Stimulated activated CD4-positive, alpha-beta T cell treated with anti-CD3 and anti-CD28 coated beads, TNF-alpha, amount 100 ng/mL, for 1 hour (primary cell): ENCODE measurements at places on chromosomes 11 and 22.

- no peak for DNase-seq
These were observed 45.5 kb downstream of the GAB4 start for GRCh38 chr22:16962501-16962900.

- no peak for DNase-seq
These were observed 41.9 kb downstream of the BCR start for GRCh38 chr22:23222033-23222792.

GRCh38 chr11:35478471-35479091 lies 46.8 kb downstream of the PAMR1 start:
- DNase-seq = no peak

GRCh38 chr11:120211522-120212258 lies 858 bp downstream of the OAF start:
- no peak for DNase-seq

DNA sequence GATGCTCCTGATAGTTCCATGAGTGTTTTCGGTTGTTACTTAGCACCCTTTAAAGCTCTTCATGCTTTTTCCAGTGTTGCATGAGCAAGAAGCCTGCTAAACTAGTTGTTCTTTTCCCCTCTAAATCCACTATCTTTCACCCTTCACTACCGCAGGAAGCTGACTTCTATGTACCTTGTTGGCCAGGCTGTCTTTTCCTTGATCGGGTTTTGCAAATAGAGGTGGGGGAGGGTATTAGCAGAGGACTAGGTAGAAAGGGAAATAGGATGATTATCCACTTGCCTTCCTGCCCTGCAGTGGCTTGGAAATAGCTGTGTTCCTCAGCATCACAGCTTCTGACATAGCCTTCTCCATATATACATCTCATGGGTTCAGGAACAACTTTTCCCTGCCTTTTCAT lies 23.9 kb downstream of the AASDHPPT start:
- no peak for DNase-seq

GRCh38 chr22:45863981-45864751 lies 112.8 kb downstream of the WNT7B start:
- peak; percentile 27 for DNase-seq

GRCh38 chr11:119403021-119403420 lies 20.0 kb downstream of the THY1 start:
- no peak for DNase-seq

- no peak for DNase-seq
These were observed 21.0 kb downstream of the MAFF start for GRCh38 chr22:38222797-38223119.

DNA sequence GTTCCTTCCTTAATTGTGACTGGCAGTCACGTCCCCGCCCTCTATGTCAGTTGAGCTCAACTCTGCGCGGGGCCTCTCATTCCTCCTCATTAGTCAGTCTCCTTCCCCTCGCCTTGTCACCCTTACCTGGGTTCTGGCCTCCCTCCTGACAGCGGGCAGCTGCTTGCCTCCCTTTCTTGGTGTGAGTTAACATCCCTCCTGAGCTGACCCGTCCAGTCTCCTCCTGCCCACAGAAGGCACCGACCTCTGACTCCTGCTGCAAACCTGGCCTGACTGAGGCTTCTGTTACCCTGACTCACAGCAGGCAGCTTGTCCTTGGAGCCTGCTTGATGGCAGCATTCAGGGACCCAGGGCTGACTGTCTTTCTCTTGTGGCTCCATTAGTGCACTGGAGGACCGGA lies 45.2 kb downstream of the GRIK4 start:
- DNase-seq = no peak

DNA sequence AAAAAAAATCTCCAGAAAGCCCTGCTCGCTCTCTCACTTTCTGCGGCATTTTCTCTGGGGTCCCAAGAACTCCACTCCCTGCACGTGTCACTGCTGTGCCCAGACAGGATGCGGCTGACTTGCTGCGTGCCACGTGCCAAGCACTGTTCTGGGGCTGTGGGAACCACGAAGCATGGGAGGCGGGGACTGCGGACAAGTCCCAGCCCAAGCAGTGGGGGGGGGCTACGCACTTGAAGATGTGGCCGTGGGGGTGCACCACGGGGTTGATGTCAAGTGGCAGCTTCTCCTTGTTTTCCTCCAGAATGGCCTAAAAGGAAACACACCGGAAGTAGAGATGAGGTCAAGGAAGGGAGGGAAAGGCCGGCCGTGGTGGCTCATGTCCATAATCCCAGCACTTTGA lies 10.8 kb downstream of the TTLL12 start:
- no peak for DNase-seq

GRCh38 chr22:31400023-31400397 lies 606 bp downstream of the DRG1 start:
- DNase-seq = no peak

DNA sequence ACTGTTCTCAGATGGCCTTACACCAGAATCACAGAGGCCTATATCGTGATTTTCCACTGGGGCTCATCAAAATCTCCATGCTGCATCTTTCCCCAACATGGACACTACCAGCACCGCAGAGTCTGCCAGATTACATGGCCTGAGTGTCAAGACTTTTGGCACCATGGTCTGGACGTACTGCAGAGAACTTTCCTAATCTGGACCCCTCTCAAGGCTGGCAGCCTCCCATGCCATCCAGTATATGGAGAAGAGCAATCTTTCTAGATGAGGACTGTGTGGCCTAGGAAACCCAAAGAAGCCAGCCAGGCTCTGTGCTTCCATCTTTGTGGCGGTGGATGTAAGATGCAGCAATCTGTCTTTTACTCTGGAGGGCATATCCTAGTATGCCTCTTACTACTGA lies 139.2 kb downstream of the ADAMTS15 start:
- no peak for DNase-seq

GRCh38 chr22:40330615-40331014 lies 15.7 kb upstream of the ADSL start:
- no peak for DNase-seq

DNA sequence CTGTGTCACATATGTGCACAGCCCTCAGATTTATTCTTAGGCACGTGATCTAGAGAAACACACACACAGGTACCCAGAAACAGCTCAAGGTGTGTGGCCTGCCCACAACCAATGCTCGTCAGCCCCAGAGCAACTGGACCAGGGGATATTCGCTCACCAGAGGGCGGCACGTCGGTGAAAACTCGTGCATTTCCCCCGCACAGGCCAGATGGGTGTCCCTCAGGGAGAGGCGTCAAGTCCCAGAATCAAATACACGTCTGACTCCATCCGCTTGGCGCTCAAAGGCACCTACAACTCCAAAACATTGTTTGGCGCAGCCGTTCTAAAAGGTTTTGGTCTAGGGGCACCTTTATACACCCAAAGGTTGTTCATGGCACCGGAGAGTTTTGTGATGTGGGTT lies 429.0 kb downstream of the BRD1 start:
- no peak for DNase-seq

GRCh38 chr11:103633068-103633788 lies 403.2 kb upstream of the DDI1 start:
- no peak for DNase-seq

GRCh38 chr11:1482581-1483444 lies 3.8 kb downstream of the MOB2 start:
- no peak for DNase-seq

- no peak for DNase-seq
These were observed 560 bp downstream of the TBX1 start for GRCh38 chr22:19760951-19761724.

- no peak for DNase-seq
These were observed 122.6 kb upstream of the LMO1 start for GRCh38 chr11:8386134-8386864.

DNA sequence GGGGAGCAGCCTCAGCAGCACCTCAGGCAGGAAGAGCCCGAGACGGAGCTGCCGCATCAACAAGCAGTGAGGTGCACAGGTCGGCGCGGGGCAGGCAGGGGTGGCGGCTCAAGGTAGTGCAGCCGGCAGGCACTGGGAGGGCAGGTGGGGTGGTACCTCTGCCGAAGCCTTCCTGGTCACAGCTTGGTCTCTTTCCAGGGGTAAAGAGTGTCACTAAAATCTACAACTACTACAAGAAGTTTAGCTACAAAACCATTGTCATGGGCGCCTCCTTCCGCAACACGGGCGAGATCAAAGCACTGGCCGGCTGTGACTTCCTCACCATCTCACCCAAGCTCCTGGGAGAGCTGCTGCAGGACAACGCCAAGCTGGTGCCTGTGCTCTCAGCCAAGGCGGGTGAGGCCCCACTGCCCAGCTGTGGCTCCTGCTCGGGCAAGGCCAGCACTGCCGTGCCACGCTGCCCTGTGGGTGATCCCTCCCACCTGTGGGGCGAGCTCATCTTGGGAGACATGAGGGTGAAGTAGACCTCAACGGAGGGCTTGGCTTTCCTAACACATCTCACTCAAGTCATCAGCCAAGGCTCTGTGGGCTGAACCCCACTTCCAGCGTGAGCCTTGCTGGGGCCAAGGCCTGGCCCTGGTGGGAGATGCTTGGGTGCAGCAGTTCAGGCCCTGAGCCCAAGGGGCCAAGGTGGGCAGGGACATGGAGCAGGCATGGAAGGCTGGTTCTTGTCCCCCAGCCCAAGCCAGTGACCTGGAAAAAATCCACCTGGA lies 13.6 kb downstream of the GATD1 start:
- DNase-seq = no peak

- no peak for DNase-seq
These were observed 15.3 kb upstream of the SLC25A1 start for GRCh38 chr22:19193879-19194278.

- no peak for DNase-seq
These were observed 6.3 kb downstream of the SYT7 start for GRCh38 chr11:61574611-61575010.

- no peak for DNase-seq
These were observed 33.4 kb upstream of the WNT7B start for GRCh38 chr22:46010207-46010867.

DNA sequence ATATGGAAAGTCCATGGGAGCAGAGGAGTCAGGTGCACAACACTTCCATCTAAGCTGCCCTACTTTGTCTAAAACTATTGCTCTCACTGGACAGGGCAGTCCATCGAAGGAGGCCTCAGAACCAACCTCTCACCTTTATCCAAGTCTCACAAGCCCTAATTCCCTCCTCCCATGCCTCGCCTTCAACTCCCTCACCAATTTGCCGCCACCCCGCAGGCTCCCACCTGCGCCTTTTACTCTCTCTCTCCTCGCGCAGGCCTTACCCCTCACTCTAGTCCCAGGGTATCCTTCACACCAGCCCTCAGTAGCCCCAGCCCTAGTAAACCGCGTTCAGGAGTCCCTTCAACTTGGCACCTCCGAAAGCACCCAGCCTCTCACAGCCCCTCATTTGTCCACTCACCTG lies 451 bp downstream of the FHIP1B start:
- DNase-seq = no peak

DNA sequence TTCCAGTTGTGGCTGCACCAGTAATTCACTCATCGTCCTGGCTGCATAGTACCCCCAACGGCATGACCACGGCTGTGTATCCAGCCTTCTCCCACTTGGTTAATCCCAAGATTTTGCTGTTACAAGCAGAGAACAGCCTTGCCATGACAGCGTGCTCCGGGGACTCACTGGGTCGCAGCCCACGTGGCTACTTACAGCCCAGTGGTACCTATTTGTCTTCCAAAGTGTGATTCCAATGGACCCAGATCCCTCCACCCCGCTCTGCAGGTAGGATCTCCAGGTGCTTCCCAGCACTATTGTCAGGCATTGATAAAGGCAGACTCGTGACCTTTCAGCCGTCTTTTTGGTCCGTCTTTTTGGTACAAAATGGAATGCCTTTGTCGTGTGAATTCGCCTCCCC lies 119.0 kb upstream of the FGF3 start:
- DNase-seq = no peak

GRCh38 chr11:28849053-28849452 lies 740.9 kb downstream of the METTL15 start:
- no peak for DNase-seq

DNA sequence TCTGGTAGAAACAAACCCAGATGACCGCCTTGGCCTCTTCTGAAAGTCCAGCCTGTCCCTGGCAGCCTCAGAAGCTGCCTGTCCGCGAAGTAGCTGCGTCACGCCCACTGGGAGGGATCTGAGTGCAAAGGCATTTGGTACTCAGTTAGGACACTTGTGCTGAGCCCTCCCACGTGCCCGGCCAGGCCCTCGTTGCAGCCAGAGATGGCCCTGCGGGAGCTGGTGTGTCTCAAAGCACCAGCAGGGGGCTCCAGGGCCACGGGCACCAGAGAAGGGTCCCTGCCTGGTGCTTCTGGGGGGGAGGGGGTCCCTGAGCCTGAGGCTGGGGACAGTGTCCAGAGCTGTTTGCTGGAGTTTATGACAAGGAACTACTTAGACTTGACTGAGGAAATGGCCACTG lies 5.8 kb downstream of the SELENOO start:
- DNase-seq = no peak

DNA sequence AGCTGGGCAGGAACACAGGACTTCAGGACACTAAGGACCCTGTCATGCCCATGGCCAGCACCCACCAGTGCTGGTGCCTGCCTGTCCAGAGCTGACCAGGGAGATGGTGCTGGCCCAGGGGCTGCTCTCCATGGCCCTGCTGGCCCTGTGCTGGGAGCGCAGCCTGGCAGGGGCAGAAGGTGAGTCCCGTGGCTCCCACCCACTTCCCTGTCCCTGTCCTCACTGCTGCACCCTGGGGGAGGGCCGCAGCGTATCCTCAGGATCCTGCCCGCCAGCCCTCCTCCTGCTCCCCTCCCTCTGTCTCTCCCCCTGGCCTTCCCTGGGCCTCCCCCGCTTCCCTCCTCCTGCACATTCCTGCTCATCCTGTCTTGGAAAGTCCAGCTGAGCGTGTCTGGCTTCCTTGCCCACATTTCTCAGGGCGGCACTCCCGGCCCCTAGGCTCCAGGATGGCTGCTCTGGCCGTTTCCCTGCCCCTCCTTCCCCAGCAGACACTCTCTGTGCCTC lies 8.7 kb downstream of the CSF2RB start:
- DNase-seq = no peak

- DNase-seq = no peak
These were observed 74.6 kb downstream of the CASP12 start for GRCh38 chr11:104823657-104824056.

DNA sequence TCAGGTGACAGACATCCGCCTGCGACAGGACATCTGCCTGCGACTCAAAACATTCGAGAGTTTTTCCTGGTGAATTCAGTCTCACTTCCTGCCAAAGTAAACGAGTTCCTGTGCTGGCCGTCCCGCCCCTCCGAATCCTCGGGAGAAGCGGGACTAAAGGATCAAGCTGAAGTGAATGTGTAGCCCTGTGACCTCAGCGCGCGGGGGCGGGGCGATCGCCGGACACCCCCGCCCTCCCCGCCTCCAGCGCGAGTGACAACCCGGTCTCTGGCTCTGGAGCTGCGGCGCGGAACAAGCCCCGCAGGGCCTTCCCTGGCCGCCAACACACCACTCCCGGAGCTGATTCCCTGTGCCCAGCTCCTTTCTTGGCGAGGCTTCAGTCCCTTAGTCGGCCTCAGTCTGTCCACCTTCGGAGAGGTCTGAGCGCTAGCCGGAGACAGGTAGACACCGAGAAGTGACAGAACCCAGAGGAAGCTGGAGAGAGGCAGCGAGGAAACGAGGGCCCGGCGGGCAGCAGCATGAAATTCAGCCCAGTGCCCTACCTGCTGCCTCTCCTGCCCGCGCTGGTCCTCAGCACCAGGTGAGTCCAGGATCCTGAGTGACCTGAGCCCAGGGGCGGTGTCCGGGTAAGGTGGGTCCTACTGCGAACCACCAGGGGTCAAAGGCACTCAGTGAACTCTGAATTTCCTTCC lies 766.4 kb upstream of the LUZP2 start:
- DNase-seq = no peak
